ENCODE measurements at places on chromosomes 1 and 21.
A peak's percentile ranks its signal among the peaks of the same experiment; 100 is the strongest.

DNA sequence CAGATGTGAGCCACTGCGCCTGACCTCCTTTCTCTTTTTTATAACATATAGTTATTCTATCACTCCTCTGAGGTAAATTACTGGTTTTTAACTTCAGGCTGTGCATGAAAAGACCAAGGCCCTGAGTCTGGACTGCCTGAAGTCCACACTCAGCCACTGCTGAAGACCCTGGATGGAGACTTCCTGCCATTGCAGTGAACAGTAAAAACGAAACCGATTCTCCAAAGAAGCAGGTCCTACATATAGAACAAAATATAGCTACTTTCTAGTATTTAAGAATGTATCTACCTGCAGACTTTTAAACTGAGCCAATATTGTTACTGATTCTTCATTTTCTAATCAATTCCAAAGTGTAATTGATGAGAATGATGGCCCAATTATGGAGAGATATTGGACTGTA is 232.8 kb downstream of the CHRM3 start:
- DNase-seq = no peak

GRCh38 chr1:59278780-59279354 is 18.0 kb upstream of the FGGY start:
- no peak for DNase-seq

DNA sequence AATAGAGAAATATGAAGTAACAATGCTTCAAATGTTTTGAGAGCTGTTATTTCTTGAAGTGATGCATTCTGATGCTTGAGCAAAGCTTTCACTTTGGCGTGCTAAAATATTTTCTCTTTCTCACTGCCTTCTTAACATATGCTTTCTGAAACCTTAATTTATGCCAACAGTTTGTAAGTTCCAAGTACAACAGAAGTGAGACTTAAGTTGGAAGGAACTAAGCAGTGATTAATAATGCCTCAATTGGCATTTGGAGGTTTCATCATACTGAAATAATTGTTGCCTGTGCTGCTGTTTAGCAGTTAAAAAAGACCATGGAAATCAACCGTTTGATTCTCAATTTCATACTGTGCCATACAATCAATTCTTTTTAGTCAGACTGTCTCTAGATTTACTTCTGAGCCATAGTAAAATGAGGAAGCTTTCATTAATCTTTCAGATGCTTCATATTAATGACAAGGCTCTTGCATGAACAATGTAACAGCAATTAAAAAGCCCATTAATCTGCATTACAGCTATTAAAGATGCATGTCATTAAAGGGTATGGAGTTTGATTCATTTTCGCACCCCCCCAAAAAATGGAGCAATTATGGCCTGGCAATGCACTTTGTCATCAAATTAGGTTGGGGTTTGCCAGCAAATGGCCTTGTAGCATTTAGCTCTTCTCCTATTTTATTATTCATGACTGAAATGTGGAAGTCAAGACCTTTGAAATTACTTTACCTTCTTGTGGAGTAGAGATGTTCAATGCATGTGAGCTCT is 375.3 kb downstream of the USH2A start:
- DNase-seq = no peak

DNA sequence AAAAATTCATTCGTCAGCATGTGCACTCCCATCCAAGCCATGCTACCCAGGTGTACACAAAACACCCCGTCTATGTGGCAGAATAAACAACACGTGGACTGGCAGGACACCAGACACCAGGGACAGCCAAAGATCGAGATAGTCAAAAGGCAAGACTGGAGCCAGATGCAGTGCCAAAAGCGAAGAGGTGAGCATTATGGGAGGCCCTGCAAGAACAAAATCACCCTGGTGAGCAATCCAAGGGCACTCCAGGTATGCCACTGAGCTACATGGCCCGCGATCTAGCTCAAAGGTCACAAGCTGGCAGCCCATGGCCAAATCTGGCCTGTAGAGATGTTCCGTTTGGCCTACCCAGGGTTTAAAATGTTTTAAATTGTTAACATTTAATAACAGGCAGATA is 33.7 kb downstream of the PLPP3 start:
- no peak for DNase-seq

- DNase-seq = no peak
These were observed 53.2 kb downstream of the RIPK4 start for GRCh38 chr21:41713495-41714281.

- no peak for DNase-seq
These were observed 5.3 kb upstream of the LRRC39 start for GRCh38 chr1:100183370-100183769.

DNA sequence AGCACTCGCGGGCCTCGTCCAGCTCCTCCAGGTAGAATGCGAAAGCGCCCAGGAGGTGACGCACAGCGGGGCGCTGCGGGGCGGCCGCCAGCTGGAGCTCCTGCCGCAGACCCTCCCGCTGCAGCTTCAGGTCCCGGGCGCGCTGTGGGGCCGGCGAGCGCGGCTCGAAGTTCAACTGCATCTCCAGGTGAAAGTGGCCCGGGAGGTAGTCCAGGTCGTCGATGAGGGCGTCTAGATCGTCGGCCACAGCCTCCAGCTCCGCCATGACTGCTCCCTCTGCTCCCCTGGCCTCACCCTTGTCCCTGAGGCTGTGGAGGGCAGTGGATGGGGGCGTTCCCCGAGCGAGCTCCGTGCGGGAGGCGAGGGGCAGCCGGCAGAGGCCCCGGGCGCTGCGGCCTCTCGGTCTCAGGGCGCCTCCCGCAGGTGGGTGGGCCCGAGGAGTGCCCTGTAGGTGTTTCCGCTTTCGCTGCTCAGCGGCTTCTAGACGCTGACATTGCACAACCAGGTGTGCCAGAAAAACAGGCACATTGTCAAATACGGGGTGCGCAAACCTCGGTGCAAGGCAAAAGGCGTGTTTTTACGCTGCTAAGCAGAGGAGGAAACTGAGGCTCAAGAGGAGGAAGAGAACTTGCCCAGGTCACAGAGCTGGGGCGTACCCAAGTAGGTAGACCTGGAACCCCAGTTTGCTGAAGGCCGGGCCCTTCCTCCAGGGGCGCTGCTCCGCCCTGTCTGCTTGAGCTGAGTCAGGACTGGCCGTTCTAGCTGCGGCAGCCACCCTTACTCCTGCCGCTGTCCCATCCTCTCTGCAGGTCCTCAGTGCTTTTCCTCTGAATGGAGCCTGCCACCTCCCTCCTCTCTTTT is at the start of gene TTC22:
Gene TTC22, minus strand, starts transcription at position 425 of the 861 bp plus-strand sequence. Its CDS starts 160 bp downstream, at position 265.
- peak; percentile 19 for DNase-seq

GRCh38 chr1:243411472-243411871 is 155.6 kb downstream of the SDCCAG8 start:
- no peak for DNase-seq

DNA sequence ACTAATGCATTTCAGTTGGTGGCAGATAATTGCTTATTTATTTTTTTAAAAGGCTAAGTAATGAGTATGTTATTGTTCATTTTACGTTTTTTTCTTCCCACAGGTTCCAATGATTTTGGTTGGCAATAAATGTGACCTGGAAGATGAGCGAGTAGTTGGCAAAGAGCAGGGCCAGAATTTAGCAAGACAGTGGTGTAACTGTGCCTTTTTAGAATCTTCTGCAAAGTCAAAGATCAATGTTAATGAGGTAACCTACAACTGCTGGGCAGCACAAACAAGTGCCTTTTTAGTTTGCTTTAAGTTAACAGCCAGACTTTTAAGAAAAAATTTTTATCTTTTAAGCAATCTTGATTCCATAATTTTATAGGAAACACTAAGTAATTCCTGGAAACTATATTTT is 35.0 kb downstream of the INKA2 start:
- DNase-seq = no peak

- DNase-seq = no peak
These were observed 22.1 kb downstream of the AIM2 start for GRCh38 chr1:159054427-159054826.

- DNase-seq = no peak
These were observed 6.1 kb downstream of the B3GALT6 start for GRCh38 chr1:1237874-1238701.
